ENCODE measurements at places on chromosomes 7 and 10. TPM values are rescaled to one million over a fixed set of nuclear protein-coding genes. Genes with fewer than 3 reads are reported as not detected.

DNA sequence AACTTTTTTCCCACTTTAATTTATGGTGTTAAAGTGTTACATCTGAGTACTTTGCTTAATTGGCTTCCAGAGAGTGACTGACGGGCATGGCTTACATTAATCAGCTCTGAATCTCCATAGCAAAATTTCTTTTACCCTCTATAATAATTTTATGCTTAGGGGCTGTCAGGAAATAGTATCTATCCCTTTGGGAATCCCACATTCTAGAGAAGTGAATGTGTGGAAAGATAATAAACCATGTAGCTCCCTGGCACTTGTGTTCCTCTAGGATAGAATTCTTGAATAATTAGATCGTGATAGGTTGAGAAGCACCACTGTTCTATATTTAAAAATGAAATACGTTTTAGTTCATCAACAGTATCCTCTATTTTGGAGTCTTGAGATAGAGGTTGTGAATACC is 89.6 kb downstream of the DNAJB9 start:
- H3K4me1 ChIP-seq, result no peaks in the 10 kb centered on the region
- no peaks in the 10 kb centered on the region for H3K27me3 ChIP-seq
- H3K36me3 ChIP-seq, result no peaks in the 10 kb centered on the region

DNA sequence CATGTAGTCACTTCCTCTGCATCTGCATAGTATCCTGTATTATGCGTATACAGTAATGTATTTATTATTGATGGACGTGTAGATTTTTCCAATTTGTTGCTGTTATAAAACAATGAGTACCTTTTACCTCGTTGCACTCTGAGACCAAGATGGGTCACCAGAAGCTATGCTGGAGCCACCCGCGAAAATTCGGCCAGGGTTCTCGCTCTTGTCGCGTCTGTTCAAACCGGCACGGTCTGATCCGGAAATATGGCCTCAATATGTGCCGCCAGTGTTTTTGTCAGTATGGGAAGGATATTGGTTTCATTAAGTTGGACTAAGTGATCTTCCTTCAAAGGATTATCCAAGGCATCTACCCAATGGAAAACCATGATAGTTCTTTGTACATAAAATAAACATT is 1.0 kb downstream of the PSMC2 start:
- peak overlapping the region; percentile 96 for H3K4me3 ChIP-seq
- peak overlapping the region; percentile 92 for H3K27ac ChIP-seq
- peaks cover 19% of the 10 kb centered on the region for H3K4me1 ChIP-seq
- no peaks in the 10 kb centered on the region for H3K36me3 ChIP-seq

DNA sequence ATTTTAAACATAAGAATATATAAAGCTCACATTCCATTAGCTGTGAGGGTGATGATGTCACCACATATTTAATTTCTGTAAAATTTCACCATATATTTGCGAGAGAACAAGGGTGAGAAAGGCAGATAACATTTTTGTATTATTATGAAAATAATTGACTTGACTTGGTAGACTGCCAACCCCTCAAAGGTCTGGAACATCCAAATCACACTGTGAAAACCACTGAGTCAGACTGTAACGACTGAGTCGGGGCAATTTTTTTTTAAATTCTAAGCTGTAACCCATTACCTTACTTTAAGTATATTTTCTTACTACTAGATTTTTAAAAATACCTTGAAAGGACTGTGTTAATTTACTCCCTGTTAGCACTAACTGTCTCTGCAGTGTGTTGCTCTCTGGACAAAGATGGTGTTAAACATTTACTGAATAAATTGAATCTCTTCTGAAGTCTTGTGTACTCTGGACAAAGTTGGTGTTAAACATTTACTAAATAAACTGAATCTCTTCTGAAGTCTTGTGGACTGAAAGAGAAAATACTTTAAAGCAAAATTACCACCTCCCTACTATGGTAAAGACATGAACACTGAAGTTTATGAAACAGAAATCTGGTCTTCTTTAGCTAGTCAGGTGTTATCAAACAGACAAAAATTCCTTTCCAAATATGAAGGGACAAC is 14.1 kb downstream of the PDZD8 start:
- H3K4me1 ChIP-seq, result no peaks in the 10 kb centered on the region
- no peaks in the 10 kb centered on the region for H3K27me3 ChIP-seq
- H3K27ac ChIP-seq, result no peak overlapping the region
- DNase-seq, result no peak
- H3K4me3 ChIP-seq, result no peak overlapping the region
- H3K36me3 ChIP-seq, result no peaks in the 10 kb centered on the region

- H3K36me3 ChIP-seq, result no peaks in the 10 kb centered on the region
- peaks cover 33% of the 10 kb centered on the region for H3K4me1 ChIP-seq
- no peak for DNase-seq
- H3K27me3 ChIP-seq, result peaks cover 50% of the 10 kb centered on the region
- H3K4me3 ChIP-seq, result no peak overlapping the region
- H3K27ac ChIP-seq, result no peak overlapping the region
These were observed 2.5 kb downstream of the IGFBP3 start for GRCh38 chr7:45918556-45918955.

- H3K36me3 ChIP-seq, result no peaks in the 10 kb centered on the region
- H3K27ac ChIP-seq, result no peak overlapping the region
- H3K4me1 ChIP-seq, result peaks cover 11% of the 10 kb centered on the region
- DNase-seq, result no peak
- H3K27me3 ChIP-seq, result no peaks in the 10 kb centered on the region
These were observed 27.8 kb downstream of the ABI1 start for GRCh38 chr10:26832960-26833359.

DNA sequence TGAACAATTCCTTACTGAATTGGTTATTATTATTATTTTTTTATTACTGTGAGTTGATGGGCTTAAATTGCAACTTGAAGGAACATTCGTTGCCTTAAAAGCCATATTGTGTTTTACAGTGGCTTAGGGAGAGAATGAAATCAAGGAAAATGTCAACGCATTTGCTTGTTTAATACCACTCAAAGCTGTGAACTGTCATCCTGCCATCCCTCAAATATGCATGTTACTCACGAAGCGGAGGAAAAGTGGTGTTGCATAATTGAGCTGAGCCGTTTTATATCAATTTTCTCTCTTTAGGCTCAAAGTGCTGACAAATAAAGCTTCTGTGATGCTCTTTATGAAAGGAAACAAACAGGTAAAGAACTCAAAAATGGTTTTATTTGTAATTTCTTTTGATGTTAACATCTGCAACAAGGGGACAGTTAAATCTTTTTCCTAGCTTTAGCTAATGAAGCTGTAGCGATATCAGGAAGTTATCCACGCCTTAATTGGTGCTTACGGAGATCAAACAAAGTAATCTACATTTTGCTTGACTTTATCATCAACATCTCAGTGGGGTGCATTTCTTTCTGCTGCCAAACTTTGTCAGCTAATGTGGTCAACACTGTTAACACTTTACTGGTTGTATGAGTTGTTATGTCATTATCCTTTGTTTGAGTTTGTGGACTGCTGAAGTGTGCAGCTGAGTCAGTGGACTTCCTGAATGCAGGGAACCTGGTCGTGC is 33.1 kb downstream of the GLRX3 start:
- no peak overlapping the region for H3K27ac ChIP-seq
- peaks cover 45% of the 10 kb centered on the region for H3K36me3 ChIP-seq
- H3K4me3 ChIP-seq, result no peak overlapping the region
- no peak for DNase-seq

DNA sequence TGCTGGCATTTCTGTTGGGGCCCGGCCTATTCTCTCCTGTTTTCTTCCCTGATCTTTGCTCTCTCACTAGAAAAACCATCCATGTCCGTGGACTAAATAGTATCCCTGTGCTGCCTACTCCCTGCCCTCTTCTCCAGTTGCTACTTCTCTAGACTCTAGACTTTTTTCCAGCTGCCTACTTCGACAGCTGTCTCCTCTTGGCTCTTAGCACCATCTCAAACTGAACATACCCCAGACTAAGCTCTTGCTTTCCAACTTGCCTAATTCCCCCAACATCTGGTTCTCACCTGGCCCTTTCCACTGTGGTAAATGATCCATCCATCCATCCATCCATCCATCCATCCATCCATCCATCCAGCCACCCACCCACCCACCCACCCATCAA is 19.5 kb downstream of the ADCYAP1R1 start:
- H3K4me3 ChIP-seq, result no peak overlapping the region
- no peak overlapping the region for H3K27ac ChIP-seq
- no peak for DNase-seq

- no peaks in the 10 kb centered on the region for H3K36me3 ChIP-seq
- DNase-seq, result no peak
- H3K4me1 ChIP-seq, result no peaks in the 10 kb centered on the region
- no peaks in the 10 kb centered on the region for H3K27me3 ChIP-seq
- no peak overlapping the region for H3K27ac ChIP-seq
These were observed 115.8 kb downstream of the TMEM130 start for GRCh38 chr7:98753989-98754479.

PLCE1 gene
- total RNA-seq, result 0.03 TPM

DNA sequence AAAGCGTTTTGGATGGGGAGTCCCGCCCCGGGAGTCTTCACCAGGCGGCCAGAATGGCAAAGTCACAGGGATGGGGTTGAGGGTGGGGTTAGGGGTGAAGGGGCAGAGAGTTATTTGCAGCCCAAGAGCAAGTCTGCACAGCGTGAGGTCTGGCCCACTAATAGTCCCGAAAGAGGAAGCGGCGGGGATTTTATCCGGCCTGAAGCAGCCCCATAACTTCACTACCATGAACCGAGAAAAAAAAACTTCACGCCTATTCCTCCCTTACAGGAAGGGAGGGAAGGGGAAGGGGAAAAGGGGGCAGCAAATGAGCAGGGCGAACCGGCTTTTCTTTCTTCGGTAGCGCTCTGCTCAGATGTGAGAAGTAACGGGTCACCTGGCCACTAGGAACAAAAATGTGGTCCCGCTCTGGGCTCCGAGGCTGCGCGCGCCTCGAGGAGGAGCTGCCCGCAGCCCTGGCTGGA is 712 bp downstream of the ITPRIP start:
- H3K27ac ChIP-seq, result peak overlapping the region; percentile 88
- H3K36me3 ChIP-seq, result peaks cover 4% of the 10 kb centered on the region
- H3K4me1 ChIP-seq, result peaks cover 42% of the 10 kb centered on the region
- peak overlapping the region; percentile 93 for H3K4me3 ChIP-seq
- no peaks in the 10 kb centered on the region for H3K27me3 ChIP-seq

DNA sequence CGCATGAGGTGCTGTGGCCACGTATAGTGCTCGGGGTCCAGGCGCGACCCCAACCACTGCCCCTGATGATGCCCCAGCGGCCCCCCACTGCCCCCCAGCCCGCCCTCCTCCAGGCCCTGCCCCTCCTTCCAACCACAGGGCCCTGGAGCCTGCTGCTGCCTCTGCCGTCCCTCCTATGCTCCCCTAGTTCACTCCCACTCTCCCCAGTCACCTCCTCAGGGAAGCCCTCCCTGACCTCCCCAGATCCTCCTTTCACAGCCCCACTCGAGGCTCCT is 93.8 kb downstream of the UNCX start:
- no peak overlapping the region for H3K27ac ChIP-seq
- H3K27me3 ChIP-seq, result peaks cover 69% of the 10 kb centered on the region
- no peak overlapping the region for H3K4me3 ChIP-seq

DNA sequence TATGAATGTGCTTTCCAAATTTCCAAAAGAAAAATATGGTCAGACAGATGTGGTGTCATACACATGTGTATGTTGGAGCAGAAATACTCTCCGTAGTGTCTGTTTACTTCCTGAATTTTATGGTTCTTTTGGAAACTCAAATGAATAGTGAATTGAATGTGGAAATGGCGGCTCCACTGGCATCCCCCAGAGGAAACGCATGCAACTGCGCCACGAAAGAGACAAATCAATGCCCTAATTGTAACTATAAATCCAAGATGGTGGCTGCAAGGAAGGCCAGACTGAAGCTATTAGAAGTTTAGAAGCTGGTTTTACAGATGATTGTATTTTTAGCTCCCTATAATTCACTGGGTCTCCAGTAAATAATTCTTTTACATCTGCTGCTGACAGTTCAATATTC is 246.7 kb downstream of the FGFR2 start:
- DNase-seq, result no peak
- no peak overlapping the region for H3K4me3 ChIP-seq
- H3K36me3 ChIP-seq, result no peaks in the 10 kb centered on the region

Data from T-cell (primary cell).